CD4-positive, alpha-beta T cell (primary cell): ENCODE measurements at places on chromosomes 12 and 14.
A peak's percentile ranks its signal among the peaks of the same experiment; 100 is the strongest.

- no peak for DNase-seq
Observed at GRCh38 chr14:36524220-36524837, 4.3 kb upstream of the NKX2-1 start.

GRCh38 chr12:124778411-124778810 is 85.3 kb downstream of the SCARB1 start:
- no peak for DNase-seq

- no peak for DNase-seq
Observed at GRCh38 chr14:86936556-86936955, 1056.4 kb downstream of the GALC start.

GRCh38 chr14:63299351-63300110 is 19.2 kb downstream of the GPHB5 start:
- no peak for DNase-seq

- DNase-seq: no peak
Observed at GRCh38 chr12:105960319-105961083, 178.3 kb downstream of the NUAK1 start.

DNA sequence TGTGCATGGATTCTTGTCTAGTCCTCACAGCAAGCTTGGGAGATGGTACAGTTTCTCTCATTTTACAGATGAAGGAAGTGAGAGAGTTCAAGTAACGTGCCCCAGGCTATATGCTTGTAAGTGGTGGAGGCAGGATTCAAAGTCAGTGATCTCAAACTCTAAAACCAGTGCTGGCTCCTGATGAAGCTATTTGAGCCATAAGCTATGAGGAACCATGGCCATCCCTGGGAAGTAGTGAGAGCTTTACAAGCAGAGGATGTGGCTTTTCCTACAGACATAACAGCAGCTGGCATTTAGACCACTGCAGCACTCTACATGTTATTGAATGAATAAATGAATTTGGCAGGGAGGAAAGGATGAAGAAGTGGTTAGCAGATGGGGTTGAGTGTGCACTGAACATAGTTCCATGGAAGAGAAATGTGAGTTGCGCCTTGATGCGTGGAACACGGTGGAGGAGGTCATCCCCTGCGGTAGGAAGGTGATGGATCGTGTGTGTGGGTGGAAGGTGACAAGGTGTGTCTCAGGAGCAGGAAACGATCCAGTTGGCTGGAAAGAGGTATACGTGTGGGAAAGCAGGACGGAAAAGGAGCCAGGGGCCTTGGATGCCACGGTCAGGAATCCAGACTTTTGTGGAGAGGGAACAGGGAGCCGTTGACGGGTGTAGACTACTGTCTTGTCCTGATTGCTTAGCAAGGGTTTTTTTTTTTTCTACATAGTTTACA is 65.2 kb downstream of the RFX4 start:
- DNase-seq: no peak

- no peak for DNase-seq
Observed at GRCh38 chr12:81450920-81451739, 308.0 kb downstream of the PPFIA2 start.

- DNase-seq: no peak
Observed at GRCh38 chr12:38384816-38385378, 68.3 kb downstream of the ALG10B start.

DNA sequence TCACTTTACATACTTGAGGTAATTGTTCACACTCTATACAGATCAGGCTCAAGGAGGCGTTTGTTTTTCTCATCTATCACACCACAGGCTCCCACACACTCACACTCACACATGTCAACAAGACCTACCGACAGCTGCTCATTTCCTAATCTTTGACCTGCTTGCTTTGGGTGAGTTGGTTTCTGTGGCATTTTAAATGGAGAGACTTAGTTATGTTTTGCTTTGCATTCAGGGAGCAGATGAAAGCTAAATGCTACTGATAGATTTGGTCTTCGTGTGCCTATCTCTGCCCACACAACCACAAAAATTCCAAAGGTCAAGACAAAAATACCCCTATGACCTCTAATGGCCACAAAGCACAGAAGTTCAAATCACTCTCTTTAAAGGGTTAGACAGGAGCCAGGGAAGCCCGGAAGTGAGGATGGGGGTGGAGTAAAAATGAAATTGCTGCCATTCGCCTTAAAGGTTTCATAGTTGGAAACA is 203.5 kb upstream of the G2E3 start:
- DNase-seq: no peak

DNA sequence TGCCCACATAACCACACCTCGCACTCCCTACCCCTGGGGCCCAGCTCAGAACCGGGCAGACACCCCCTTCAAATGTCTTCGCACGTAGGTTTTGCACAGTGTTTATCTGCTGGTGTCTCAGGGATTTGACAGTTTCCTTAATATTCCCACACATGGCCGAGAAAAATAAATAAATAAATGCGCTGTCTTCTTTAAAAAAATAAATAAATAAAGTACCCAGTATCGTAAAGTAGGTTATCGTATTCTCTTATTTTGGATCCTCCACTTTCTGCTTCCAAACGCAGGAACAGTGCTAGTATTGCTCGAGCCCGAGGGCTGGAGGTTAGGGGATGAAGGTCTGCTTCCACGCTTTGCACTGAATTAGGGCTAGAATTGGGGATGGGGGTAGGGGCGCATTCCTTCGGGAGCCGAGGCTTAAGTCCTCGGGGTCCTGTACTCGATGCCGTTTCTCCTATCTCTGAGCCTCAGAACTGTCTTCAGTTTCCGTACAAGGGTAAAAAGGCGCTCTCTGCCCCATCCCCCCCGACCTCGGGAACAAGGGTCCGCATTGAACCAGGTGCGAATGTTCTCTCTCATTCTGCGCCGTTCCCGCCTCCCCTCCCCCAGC is 710 bp upstream of the FOS start:
- no peak for DNase-seq

GRCh38 chr12:84043355-84043754 is 869.2 kb downstream of the SLC6A15 start:
- DNase-seq: no peak

- no peak for DNase-seq
Observed at GRCh38 chr12:51246254-51246853, 7.7 kb downstream of the DAZAP2 start.

GRCh38 chr14:93939304-93940229 is 12.4 kb downstream of the FAM181A start:
- peak; percentile 86 for DNase-seq

GRCh38 chr12:104816845-104817503 is 141.1 kb downstream of the SLC41A2 start:
- no peak for DNase-seq

- no peak for DNase-seq
Observed at GRCh38 chr12:123096741-123097140, 54.1 kb downstream of the PITPNM2 start.

DNA sequence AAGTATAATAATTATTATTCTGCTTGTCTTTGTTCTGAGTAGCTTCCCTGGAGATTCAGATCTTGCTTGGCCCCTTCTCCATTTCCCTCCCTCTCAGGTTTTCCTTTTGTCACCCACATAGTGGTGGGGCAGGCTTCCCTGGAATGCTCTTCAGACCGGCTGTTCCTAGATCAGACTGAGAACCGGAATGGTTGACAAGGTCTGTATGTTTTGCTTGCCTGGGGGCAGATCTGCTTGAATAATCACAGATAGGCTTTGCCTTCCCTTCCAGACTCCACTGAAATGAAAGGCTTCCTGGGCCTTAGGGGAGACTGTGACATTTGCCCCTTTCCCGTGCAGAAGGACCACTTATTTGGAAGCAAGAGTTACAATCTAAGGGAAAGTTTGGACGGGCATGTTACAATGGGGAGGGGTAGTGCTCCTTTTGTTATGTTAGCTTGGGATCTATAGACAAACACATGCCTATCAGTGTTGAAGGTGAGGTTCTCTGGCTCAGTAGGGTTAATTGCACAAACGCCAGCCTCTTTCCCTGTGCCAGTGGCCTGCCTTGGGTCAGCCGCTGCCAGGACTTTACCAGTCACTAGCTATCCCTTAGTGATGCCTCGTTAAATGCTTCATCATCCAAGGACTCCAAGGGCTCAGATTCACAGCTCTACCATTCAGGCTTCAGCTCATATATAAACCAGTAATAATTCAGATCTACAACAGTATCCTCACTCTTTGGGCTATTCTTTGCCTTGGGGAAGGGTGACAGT is 178.6 kb downstream of the SNAPC1 start:
- no peak for DNase-seq

- no peak for DNase-seq
Observed at GRCh38 chr12:1528791-1529190, 65.6 kb downstream of the FBXL14 start.

DNA sequence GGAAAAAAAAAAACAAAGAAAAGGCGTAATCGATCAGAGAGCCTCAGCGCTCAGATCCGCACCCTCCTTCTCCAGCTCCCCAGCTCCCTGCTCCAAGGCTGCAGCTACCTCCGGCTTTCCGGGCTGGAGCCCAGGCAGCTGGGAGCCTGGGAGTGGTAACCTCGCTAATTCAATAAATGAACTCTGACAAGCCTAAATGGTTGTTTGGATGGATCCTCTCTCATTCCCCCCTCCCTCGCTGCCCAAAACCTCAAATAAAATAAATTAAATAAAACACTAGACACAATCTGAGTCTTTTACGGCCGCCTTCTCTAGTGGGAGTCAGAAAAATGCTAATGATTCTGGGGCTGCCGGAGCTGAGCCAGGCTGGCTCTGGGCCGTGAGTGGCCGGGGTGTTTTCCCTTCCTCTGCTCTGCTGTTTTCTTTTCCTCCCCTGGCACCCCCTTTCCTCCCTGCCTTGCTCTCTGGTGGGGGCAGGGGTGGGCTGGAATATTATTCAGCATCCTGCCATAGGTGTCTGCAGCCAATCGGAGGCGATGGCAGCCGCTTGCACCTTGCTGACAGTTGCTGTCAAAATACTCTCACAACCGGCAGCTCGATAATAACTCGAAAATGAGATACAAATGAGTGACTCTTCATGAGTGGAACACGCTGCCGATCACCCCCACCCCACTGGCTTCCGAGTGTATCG is 76.1 kb downstream of the RBM19 start:
- no peak for DNase-seq

- peak; percentile 51 for DNase-seq
Observed at GRCh38 chr12:104485651-104486362, 29.1 kb downstream of the CHST11 start.

- no peak for DNase-seq
Observed at GRCh38 chr12:20711846-20712245, 16.7 kb downstream of the SLCO1C1 start.

- no peak for DNase-seq
Observed at GRCh38 chr12:130919086-130919485, 34.6 kb upstream of the ADGRD1 start.

DNA sequence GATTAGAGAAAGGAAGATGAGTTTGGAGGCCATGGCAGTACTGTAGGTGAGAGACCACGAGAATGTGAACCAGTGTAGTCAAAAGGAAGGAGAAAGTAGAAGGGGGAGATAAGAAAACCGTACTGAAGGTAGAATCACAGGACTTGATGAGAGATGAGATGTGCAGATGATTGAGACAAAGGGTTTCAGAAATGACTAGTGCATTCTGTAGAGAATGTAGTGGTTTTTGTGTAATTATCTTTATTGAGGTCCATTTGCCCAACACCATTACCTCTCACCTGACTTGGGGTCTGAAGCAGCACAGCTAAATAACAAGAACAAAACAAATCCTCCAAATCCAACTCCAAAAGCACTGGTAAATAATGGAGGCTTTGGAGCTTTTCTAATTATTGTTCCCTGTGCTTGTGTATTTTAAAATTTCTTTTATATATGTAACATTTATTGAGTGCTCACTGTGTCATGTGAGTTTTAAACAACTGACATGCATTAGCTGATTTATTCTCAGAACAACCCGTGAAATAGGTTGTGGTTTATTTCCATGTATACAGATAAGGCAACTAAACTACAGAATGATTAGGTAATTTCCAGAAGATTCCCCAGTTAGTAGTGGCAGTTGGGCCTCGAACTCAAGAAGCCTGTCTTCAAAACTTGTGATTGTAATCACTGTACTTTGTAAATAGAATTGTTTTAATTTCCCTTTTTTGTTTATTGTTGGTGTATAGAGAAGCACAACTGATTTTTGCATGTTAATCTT is 390.0 kb downstream of the AEBP2 start:
- DNase-seq: no peak

GRCh38 chr12:84134797-84135366 is 777.7 kb downstream of the SLC6A15 start:
- DNase-seq: no peak

GRCh38 chr12:67624355-67624754 is 24.2 kb upstream of the DYRK2 start:
- no peak for DNase-seq

GRCh38 chr12:3135522-3136461 is 58.6 kb downstream of the TSPAN9 start:
- peak; percentile 11 for DNase-seq

DNA sequence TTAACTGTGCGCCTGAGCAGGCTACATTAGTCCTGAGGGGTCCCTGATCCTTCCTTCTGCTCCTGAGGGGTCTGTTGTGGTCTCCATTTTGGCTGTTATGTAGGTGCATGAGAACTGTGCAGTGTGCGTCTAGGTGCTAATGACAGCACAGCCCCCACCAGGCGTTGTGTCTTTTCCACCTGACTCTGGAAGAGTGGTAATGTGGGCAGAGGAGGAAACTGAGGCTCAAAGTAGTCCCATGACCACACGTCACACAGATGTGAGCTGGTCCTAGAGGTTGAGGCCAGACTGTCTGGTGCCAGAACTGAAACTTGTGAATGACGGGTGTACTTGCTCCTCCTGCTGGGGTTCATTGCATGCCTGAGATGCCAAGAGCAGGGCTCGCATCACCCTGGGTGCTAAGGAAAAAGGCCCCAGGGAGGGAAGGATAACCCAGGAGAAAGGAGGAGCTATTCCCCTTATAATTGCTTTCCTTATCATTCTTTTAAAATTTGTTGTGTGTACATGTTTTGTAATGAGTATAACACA is 111.8 kb downstream of the SLC25A47 start:
- no peak for DNase-seq

GRCh38 chr12:128672893-128673292 is 150.9 kb downstream of the SLC15A4 start:
- DNase-seq: no peak

DNA sequence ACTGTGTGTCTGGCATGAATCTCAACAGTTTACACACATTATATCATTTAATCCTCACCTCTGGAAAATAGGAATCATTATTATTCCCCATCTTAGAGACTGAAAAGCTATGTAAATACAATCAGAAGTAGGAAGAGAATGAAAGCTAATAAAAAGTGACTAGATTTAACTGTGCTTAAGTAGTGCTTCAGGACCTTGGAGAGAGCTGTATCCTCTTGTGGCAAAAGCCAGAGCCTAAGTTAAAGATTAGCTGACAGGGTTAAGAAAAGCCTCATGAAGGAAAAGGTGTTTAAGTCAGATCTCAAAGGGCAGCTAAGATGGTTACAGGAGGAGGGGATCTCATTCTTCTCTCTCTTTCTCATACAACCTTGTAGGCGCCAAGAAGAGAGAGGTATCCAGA is 65.3 kb upstream of the TMEM233 start:
- DNase-seq: no peak

DNA sequence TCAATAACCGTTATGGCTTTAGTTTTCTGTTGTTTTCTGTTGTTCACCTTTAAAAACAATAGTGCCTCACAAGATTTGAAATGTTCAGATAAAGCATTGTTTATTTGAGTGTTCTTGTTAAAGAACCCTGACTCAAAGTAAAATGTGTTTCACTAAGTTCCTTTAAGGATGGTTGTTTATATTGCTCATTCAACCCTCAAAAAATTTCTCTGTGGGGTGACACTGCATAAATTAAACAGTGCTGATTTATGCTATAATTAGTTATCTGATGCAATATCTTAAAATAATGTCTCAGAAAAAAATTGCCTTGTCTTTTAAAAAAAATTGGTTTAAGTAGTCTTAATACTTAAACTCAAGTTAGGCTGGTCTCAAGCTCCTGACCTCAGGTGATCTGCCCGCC is 775.1 kb downstream of the FLRT2 start:
- DNase-seq: no peak

- no peak for DNase-seq
Observed at GRCh38 chr12:10607885-10608458, 5.4 kb downstream of the MAGOHB start.
